Right ventricle myocardium inferior (tissue), 1 donor: ENCODE measurements at places on chromosomes 16 and 17.

DNA sequence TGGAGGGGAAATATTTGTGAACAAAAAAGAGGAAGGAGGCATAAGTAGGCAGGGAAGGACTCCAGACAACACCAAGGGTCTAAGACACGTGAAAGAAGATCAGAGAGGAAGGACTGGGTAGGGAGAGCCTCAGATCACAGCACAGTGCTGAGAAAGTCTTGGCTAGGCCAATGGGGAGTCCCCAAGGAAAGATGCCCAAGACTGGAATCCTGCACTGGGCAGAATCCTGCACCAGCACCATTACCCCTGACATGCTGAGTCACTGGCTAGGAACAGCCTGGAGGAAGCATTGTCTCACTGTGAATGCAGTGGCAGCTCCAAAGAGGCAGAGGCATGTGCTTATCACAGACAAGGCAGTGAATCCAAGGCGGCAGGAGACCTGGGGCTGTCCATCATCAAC is 19.2 kb downstream of the CLEC19A start:
- DNase-seq: no peak

- DNase-seq: no peak
Measured at GRCh38 chr17:42879596-42879985, 21.0 kb upstream of the G6PC1 start.

- no peak for DNase-seq
Measured at GRCh38 chr16:77430360-77430759, 4.5 kb downstream of the ADAMTS18 start.

DNA sequence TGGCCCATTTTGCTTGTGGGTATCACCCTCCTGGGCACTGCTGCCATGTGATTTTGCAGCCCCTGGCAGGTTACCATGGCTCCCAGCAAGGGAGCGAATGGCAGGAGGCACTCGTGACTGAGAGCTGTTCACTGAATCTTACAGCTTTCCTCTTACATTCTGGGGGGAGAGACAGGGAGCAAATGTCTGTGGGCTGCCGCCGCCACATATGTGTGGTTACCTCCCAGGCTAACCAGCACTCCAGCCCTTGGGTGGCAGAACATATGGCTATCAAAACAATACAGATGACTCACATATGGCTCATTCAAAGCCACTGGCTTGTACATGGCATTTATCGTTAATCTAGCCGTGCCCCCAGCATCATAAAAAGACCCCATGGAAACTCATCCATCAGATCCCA is 19.8 kb downstream of the GTF3C1 start:
- no peak for DNase-seq

- DNase-seq: peak; percentile 40
Measured at GRCh38 chr16:50311891-50312501, 45.6 kb downstream of the ADCY7 start.

DNA sequence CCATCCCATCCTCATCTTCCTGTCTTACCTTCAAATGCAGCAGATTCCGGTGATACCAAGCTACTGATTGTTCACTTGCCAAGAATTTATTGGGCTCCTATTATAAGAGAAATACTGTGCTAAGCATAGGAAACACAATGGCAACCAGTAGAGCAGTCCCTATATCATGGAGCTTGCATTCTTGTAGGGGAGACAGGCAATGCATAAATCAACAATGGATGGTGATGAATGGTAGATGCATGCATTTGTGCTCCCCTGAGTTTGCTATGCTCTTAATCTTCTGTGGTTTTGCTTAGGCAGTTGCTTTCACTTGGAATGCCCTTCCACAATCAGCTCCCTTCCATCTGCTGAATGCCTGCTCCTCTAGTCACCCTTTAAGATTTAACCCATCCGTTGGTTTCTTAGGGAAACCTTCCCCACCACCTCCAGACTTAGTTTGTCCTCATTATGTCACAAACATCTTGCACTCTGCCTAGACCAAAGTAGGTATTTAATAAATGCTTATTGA is 200.2 kb upstream of the TOX3 start:
- no peak for DNase-seq

DNA sequence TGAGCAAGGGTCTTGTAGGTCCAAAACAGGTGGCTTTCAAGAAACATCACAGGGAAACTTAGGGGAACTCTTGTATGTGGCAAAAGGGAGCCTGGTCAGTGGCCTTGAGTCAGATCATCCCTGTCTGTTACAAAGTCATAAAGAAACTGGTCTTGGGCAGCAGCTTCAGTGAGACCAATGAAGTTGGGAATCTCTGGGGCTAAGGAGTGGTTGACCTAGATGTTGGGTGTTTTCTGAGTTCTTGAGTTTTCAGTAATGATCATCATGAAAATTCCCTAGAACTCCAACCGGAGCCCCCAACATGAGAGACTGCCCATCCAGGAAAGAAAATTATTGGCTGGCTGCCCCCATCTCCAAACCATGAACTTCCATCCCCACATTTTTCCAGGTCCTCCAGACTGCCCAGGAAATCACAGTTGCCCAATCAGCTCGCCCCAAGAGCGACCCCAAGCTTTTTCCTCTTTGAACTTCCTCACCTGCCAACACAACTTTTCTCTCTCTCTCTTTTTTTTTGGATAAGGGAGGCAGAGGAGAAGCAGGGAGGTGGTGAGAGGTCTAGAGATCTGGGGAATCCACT is 3.9 kb downstream of the CCR7 start:
- no peak for DNase-seq

GRCh38 chr16:89052890-89053724 is 40.5 kb upstream of the ACSF3 start:
- DNase-seq: peak; percentile 68

DNA sequence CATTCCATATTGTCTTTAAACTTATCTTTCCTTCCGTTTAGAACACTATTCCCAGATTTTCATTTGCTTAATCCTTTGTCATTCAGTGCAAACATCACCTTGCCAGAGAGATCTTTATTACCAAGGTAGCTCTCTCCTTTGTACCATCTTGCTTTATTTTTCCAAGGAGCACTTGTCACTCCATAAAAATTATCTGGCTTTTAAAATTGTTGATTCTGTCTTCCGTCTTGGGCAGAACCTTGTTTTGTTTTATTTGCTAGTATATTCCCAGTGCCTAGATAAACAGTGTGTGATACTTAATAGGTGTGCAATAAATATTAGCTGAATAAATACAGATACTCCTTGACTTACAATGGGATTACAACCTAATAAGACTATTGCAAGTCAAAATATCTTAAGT is 327.7 kb downstream of the UTP18 start:
- no peak for DNase-seq

GRCh38 chr17:64423881-64424280 is 25.0 kb upstream of the MILR1 start:
- DNase-seq: no peak

GRCh38 chr16:66346221-66346620 is 20.3 kb upstream of the CDH5 start:
- DNase-seq: no peak

DNA sequence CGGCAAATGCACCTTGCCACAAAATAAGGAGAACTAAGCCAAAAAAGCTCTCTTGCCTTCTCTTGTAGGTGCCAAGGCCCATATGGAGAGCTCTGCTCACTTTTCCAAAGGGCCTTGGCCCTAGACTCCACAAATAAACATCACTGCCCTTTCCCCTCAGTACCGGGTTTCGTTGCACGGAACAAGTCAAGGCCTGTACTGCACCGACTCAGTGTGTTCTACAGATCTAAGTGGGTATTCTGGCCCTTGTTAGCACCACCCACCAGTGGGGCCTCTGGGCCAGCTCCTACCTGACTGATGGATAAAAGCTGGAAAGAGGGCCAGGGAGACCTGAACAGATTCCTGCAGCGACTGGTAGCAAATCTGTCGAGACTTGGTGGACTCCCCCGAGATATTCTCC is 43.7 kb upstream of the GSG1L start:
- no peak for DNase-seq

DNA sequence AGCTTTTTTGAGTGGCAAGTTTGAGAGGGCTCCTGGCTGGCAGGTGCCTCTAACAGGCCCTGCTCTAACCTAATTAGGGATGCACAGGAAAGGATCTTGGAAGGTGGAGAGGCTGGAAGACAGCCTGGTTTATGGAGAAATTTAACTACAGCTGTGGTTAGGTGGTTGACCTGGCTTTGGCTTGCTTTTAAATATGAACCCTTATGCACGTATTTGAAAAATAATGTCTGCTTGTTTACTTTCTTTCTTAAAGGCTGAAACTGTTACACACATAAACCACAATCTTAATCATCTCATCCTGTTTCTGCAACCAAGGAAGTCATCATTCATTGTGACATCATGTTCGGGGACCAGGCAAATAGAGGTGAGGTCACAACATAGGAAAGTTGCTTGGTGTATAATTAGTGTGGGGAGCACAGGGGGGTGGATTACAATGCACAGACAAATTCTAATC is 23.1 kb upstream of the DHRS13 start:
- no peak for DNase-seq

- peak; percentile 54 for DNase-seq
Measured at GRCh38 chr17:44356241-44356640, 7.4 kb downstream of the FAM171A2 start.

- DNase-seq: no peak
Measured at GRCh38 chr17:19544366-19544765, 10.7 kb downstream of the SLC47A1 start.

GRCh38 chr16:10613785-10614485 is 33.5 kb upstream of the EMP2 start:
- no peak for DNase-seq
